ENCODE measurements at places on chromosomes 6 and 20.
A peak's percentile ranks its signal among the peaks of the same experiment; 100 is the strongest.

DNA sequence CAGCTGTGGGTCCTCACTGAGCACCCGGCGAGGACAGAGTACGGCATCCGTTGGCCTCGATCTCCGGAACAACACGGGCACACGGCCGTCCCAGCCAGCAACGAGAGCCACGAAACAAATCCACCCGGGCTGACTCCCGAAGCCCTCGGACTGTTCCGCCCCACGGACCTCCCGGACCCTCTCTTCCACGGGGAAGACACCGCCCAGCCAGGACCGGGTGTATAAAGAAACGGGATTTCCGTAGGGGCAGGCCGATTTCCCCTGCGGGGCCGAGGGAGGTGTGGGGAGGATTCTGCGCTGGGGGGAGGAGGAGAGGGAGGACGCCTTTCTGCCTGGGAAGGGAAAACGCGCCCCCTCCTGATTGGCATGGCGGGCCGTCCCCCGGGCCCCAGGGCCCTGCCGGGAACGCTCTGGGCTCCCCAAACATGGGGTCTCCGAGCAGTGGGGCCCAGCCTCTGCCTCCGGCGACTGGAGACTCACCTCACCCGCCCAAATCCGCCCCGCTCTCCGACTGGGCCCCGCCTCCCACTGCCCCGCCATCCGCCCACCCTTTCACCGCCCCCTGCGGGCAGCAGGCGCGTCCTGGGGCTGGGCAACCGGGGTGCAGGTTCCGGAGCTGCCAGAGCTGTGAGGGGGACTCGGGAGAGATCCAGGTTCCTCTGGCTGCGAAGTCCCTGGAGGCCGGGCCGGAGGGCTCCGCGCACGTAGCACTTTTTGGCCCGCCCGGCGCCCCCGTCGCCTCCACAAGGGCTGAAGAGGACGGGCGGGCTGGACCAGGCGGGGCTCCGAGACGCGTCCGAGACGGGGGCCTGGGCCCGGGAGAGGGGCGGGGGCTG is 679 bp upstream of the PPDPF start:
- peak; percentile 84 for DNase-seq

- no peak for DNase-seq
These were observed 27.9 kb downstream of the GHRH start for GRCh38 chr20:37233548-37234253.

DNA sequence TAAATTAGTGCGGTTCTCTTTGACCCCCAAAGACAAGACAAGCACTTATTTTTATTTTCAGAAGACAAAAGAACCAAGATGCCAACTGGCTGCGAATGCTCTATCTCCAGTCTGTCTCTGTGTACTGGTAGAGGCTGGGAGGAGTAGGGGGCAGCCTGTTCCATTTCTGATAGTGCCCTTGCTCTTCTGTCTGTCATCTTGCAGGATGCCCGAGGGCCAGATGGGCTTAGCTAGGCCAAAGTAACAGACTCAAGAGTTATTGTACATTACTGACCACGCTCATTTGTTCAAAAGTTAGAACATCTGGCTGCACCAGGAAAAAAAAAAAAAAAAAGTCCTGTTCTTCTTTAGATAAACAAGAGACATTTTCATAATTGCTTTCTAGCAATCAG is 198.1 kb upstream of the UST start:
- no peak for DNase-seq

- DNase-seq = no peak
These were observed 541.9 kb downstream of the CDH26 start for GRCh38 chr20:60500038-60500701.

GRCh38 chr6:46788791-46789190 is 4.4 kb upstream of the MEP1A start:
- no peak for DNase-seq

DNA sequence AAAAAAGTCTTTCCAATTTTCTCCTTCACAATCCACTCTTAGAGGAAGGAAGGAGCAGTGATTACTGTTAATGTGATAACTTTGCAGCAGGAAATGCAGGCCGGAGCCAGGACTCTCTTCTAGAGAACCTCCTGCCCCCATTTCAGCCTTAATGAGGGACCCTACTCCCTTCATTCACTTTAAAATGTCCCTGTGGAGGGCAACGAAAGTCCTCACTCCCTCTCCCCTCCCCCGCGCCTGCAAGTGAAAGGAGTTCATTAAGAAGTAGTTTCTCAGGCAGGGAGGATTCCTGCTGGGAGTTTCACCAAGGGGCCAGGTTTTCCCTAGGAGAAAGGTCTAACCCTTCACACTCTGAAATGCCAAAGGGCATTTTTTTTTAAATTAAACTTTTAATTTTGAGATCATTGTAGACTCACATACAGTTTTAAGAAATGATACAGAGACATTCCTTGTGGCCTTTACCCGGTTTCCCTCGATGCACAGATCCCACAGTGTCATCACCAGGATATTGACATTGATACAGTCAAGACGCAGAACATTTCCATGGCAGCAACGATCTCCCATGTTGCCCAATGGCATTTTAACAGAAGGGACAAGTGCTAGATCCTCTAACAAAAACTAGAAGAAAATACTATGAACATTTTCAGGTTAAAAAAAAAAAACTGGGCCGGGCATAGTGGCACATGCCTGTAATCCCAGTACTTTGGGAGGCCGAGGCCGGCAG is 6.8 kb upstream of the COMMD7 start:
- DNase-seq = no peak

DNA sequence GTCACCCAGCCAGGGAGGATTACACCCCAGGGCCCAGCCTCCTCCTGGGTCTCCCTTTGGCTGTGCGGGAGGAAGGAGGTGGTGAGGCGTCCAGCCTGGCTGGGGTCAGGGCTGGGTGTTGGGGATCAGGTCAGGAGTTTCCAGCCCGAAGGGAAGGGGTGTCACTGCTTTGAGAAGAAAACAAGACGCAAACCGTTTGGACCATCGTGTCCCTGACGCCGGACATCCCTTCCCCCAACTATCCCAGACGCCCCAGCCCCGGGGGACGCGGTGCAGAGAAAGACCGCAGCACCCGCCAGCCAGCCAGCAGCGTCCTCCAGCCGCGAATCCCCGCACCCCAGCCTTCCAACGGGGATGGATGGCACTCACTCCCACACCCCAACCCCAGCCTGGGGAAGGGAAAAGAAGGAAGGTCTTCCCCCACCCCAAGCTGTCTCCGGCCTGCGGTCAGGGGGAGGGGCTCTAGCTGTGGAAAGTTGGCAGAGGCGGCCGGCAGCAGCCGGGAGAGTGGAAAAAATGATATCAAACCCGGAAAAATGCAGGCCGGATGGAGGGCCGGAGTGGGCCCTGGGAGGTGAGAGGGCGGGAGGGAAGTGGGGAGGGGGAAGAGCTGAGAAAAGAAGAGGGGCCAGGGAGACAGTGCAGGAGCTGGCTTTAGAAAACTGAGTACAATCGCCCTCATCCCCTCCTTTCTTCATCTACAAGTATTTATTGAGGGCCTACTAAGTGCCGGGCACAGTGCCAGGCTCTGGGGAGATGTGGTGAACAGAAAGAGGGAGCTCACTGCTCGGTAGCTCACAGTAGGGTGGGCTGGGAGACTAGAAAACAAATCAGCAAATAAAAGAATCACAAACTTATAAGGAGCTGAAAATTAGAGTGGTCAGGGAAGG is 10.6 kb downstream of the REM1 start:
- DNase-seq = no peak

DNA sequence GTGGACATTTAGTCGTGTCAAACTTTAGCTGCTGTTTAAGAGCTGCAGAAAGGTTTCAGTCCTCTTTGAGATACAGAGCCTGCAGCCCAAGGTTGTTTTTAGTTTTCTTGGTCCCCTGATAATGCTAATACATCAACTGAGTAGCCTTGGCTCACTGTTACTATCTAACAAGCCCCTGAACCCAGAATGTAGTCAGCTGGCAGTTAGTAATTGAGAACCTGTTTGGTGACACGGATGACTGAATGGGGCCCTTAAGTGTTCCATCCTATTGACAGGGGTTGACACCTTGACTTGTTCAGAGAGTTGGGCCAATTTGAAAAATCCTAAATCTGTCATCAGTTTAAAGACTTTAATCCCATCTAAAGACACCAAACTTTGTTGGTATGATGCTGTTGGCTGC is 2.8 kb downstream of the RTN4IP1 start:
- DNase-seq = no peak

- DNase-seq = no peak
These were observed 83.6 kb upstream of the ENPP5 start for GRCh38 chr6:46254331-46254730.

DNA sequence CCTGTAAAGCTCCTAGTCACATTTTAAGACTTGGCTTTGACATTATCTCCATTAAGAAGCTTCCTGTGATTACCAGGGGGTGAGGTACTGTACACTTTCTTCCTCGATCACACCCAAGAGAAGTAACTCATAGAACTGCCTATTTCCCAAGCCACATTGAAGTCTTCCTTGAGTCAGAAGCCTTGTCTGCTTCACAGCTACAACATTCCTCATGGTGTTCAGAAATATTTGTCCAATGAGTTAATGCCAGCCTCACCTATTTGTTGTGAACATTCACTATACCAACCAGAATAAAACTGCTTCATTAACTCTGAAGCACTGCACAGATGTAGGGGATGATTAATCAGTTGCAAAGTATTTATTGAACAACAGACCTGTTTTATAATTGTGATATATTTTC is 622.3 kb downstream of the PTPRT start:
- no peak for DNase-seq

DNA sequence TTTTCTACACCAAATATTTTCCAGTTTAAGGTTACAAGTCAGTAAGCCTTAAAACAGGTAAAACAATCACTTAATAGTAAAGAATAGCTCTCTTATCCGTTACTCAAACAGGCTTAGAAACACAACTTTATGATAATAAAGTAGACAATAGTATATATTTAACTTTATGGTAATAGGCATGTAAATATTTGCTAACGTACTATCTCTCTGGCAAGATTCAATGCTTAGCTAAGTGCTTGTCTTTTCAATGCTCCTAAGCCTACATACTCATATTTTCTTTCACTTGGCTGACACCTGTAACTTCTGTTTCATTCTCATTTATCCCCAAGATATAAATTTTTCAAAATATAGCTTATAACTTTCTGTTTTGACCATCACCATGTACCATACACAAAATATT is 358.2 kb downstream of the HTR1B start:
- DNase-seq = no peak

GRCh38 chr6:10307028-10307427 is 107.8 kb downstream of the TFAP2A start:
- no peak for DNase-seq

DNA sequence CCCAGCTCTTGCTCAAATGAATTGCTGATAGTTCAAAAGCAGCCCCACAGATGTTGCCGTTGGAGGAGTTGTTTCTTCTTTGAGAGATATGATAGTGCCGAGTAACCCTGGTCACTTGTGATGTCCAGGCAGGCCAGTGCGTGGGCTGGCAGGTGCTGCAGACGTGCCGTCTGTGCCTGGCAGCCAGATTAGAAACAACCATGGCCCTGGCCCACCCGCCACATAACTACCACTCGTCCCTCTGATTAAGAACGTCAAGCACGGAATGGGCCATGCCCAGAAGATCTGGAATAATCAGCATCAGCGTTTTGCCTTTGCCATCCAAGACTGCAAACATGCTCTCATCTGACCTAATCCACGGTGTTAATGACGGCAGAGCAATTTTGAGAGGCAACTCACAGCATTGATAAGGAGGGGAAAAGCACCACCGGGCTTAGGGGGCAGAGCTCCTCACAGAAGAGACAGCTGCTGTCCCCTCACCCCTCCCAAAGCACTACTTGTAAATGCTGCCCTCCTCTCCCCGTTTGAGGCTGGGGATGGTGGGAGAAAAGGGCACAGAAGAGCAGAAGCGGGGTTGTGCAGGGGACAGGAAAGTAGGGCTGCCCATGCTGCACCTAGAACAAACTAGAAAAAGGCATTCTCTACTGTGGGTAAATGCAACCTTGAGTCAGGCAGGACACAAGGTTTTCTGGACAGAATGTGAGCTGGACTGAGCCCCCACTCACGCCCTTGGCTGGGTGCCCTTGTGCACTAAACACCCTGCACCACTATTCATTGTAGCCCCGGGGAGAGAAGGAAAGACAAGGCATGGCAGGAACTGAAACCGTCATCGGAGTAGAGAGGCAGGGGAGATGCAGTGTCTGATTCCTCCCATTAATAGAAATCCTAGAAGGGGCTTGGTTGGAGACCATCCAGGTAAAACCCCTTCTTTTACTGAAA is 5.3 kb upstream of the CPNE5 start:
- no peak for DNase-seq

DNA sequence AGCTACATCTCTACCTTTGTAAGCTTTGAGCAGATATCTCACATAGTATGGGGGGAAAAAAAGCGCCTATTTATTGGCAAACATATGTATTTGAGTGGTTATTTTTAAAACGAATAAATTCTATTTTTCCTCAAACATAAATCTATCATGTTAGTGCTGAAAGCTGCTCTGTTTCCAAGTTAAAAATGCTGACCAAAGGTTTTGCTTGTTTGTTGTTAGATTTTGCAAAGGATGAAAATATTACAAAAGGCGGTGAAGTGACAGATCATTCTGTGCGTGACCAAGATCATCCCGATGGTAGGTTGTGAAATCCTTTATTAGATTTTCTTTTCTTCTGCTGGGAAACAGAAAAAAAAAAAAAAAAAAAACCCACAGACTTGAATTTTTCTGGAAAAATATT is 605.9 kb downstream of the KIF16B start:
- no peak for DNase-seq

DNA sequence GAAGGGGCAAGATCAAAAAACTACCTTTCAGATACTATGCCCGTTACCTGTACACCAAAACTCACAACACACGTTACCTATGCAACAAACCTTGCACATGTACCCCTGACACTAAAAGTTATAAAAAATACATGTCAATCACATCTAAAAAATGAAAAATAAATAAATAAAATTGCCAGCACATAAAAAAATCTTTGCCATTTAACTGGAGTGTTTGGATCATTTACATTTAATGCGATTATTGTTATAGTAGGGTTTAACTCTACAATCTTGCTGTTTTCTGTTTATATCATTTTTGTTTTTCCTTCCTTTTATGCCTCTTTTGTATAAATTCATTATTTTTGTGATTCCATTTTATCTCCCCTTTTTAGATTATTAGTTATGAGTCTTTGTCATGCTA is 106.3 kb downstream of the RFX6 start:
- no peak for DNase-seq

- no peak for DNase-seq
These were observed 111.1 kb downstream of the AGPAT4 start for GRCh38 chr6:161162722-161163121.

GRCh38 chr6:156344491-156344890 is 432.7 kb upstream of the ARID1B start:
- DNase-seq = no peak

- DNase-seq = peak; percentile 35
These were observed 102.7 kb downstream of the KCNQ5 start for GRCh38 chr6:72724545-72724944.

DNA sequence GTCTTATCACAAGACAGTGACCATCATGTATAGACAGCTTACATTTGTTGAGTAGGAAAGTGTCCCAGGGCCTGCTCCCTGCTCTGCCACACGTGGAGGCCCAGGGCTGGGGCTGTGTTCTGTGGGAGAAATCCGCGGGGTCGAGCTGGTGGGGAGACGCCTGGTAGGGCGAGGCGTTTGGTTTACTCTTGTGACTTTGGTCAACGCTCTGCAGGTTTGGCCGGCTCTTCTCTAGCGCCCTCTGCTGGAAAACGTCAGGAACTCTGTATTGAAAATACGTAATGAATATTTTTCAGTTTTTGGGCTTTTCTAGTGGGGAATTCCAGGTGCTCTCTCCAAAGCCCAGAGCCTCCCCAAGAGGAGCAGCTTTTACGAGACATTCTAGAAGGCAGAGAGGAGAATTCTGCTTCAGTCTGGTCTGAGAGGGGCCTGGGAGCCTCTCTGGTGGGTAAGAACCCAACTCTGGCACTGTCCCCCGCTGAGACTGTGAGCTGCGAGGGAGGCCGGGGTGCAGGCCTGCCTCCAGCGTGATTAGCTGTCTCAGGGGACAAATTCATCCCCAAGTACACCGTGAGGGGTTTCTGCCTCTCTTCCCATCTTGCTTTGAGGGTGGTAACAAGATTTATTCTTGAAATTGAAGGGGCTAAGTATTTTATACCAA is 112.6 kb upstream of the RALGAPA2 start:
- DNase-seq = peak; percentile 84
